Right ventricle myocardium inferior (tissue), 1 donor: ENCODE measurements at places on chromosomes 3 and 15. TPM values are rescaled to one million over a fixed set of nuclear protein-coding genes. Genes with fewer than 3 reads are reported as not detected.
A peak's percentile ranks its signal among the peaks of the same experiment; 100 is the strongest.

- DNase-seq = no peak
These were observed 70.8 kb upstream of the MBNL1 start for GRCh38 chr3:152197937-152198336.

GRCh38 chr15:65980824-65981456, 111.6 kb downstream of the RAB11A start:
- no peak for DNase-seq

GRCh38 chr3:115553796-115554486, 69.4 kb upstream of the GAP43 start:
- no peak for DNase-seq

DNA sequence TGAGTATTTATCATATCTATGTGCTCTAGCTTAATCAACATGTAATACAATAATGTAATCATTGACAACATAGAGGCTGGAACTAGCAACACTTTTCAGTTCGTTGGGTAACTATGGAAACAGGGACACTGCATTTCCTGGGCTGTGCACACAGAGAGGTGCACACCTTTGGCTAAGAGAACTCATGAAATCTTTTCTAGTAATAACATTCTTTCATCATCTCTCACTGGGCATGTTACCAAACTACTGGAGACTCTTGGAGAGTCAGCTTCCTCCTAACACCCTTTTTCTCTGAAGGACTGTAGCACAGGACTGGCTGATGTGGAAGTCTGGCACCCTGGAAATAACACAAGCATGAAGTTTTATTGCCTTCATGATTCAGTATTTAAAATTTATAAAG, 135.6 kb downstream of the KCNMB2 start:
- DNase-seq = no peak

- no peak for DNase-seq
These were observed 38.0 kb upstream of the TM4SF1 start for GRCh38 chr3:149415484-149415883.

DNA sequence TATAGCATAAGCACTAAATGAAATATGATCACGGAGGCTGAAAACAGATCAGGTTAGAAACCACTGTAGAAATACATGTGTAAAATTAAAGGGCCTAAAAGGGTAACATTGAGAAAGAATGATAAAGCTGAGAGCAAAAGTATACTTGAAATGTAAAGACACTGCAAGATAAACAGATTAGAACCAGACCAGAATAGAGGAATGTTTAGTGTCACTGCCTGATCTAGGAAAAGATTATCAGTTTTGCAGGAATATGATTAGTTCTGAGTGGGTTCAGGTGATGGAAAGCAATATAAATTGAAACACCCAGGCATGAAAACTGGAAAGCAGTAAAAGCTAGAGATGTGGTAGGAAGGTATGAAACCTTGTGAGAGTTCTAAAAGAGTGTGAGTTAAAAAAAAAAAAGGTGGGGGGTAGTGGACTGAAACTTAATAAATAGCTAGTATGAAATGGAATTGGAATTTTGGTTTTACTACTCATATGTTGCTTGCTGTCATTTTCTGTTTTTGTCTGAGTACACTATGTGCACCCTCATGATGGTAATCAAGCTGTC, 16.0 kb upstream of the C3orf38 start:
- DNase-seq = no peak

DNA sequence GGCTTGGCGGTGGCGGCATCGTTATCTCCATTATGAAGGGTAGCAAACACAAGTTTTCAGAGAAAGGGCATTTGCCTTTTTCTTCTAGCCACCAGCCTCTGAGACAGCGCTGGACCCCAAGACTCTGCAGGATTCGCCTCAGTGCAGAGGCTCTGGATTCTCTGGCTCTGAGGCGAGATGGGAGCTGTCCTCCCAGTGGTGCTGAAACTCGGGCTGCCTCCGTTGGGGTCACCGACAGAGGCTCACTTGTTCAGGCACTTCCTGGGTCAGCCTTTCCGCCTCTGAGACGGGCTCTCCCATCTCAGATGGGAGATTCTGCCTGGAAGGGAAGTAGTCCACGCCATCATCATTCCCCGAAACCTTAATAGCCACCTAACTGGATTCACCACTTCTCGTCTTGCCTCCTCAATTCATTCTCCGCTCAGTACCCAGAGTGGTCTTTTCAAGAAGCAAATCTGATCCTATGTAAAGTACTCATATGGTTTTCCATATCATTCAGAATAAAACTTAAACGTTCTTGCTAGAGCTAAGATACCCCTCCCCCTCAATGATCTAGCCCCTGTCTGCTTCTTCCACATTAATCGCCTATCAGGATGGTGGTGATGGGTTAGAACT, 76.9 kb downstream of the RHCG start:
- DNase-seq = no peak

GRCh38 chr3:188776447-188776846, 395.3 kb upstream of the TPRG1 start:
- DNase-seq = no peak

Gene B4GALT4
- 12.0 TPM for total RNA-seq

- DNase-seq = peak; percentile 59
These were observed 128.2 kb upstream of the MEF2A start for GRCh38 chr15:99437315-99438223.

- no peak for DNase-seq
These were observed 552.4 kb downstream of the TUSC7 start for GRCh38 chr3:117261983-117262421.

Gene C15orf39
- total RNA-seq = 15.0 TPM

- no peak for DNase-seq
These were observed 12.5 kb downstream of the RAB27A start for GRCh38 chr15:55277116-55277564.

Gene TM6SF1
- 5.0 TPM for total RNA-seq

DNA sequence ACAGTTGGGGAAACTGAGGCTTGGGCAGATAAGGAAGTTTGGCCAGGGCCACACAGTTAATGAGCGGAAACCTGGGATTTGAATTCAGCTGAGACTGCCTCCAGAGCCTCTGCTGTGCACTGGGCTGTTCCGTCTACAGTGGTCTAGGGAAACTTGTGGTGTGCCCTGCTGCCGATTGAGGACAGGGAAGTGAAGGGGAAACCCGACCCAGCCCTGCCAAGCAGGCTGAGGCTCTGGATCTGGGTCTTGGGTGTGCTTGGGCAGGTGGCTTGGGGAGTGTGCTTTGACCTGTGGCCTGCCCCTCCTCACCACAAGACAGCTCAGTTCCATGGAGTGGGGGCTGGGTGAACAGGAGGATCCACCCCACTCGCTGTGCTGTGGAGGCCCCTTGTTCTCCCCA, 17.6 kb downstream of the NISCH start:
- DNase-seq = peak; percentile 35

DNA sequence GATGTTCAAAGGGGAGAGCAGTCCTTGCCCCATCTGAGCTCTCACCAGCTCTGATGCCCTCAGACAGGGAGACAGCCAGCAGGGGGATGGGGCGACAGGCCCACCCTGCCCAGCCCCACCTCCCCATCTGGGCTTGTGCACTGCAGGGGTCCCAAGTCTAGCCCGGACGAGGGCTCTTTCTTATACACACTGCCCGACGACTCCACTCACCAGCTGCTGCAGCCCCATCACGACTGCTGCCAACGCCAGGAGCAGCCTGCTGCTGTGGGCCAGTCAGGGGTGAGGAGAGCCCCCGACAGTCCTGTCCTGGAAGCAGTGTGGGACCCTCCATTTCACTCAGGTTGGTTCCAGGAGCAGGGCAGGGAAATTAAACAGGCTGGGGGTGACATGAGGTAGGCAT, 73.9 kb downstream of the BOC start:
- no peak for DNase-seq

Gene LRRC49
- total RNA-seq = 70.9 TPM

Gene ANO10
- 12.3 TPM for total RNA-seq

- DNase-seq = peak; percentile 5
These were observed 1.9 kb upstream of the CAMKV start for GRCh38 chr3:49871531-49872153.

Gene AMT
- total RNA-seq = 20.5 TPM

GRCh38 chr15:25054943-25055342, 100.2 kb downstream of the SNRPN start:
- no peak for DNase-seq

- DNase-seq = no peak
These were observed 19.4 kb downstream of the TPM1 start for GRCh38 chr15:63061975-63062374.
